Activated T-cell treated with anti-CD3 and anti-CD28 coated beads, Interleukin-2, amount 50 U/mL, for 48 hours (primary cell): ENCODE measurements at places on chromosomes 3 and 15.
A peak's percentile ranks its signal among the peaks of the same experiment; 100 is the strongest.

DNA sequence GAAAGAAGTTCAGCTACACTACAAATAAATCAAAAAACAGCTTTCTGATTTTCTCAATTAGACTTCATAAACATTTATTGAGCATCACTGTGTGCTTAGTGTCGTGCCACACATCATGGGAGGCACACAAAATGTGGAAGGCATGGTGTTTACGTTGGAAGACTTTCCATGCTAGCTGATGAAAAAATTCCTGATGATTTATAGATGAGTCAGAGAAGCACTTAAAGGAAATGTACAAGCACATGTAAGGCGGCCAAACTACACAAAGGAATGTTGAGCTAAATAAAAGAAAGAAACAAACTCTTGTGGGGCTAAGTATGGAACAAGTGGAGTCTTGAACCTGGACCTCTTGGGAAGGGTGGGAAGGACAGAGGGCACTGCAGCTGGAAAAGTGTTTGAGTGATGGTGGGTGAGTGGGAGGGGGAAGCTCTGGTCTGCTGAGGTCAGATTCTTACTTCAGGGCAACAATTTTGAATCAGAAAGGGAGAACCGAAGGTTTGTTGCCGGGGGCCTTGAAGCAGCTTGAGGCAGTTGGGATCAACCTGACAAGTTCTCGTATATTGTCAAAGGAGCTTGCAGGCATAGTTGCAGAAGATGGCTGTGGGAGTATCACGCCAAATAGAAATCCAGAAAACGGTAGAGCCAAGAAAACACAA is 66.9 kb downstream of the FOXB1 start:
- DNase-seq: no peak

DNA sequence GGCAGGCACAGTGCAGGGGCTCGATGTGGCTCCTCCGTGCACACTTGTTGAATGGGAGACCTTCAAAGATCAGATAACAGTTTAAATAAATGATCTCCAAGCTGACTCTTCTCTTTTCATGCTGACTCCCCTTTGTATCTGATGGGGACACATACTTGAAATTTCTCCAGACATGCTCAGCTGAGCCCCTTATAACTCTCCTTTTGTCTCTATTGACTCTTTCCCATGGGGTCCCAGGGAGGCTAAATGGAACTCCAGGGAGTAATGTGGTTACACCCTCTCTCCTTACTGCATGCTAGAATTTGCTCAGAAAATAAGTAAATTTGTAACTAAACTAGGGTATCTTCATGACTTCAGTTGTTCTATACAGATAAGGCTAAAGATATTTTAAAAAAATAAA is 48.2 kb upstream of the TM4SF4 start:
- DNase-seq: no peak

DNA sequence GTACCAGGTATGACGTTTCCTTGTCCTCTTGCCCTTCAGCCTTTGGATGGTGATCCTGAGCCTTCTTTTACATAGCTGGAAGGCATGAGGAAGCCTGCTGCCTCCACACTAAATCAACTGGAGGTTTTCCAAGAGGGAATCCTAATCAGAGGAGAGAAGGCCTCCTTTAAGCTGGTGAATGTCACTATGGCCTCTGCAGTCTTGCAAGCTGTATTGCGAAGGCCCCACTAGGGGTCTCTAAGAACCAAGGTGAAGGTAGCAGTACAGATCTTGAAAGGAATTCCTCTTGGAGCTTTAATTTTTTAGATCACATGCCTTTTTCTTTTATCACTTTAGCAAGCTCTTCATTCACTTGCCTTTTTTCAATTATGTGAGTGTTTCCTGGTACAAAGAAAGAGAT is 119.2 kb downstream of the GHSR start:
- DNase-seq: no peak

DNA sequence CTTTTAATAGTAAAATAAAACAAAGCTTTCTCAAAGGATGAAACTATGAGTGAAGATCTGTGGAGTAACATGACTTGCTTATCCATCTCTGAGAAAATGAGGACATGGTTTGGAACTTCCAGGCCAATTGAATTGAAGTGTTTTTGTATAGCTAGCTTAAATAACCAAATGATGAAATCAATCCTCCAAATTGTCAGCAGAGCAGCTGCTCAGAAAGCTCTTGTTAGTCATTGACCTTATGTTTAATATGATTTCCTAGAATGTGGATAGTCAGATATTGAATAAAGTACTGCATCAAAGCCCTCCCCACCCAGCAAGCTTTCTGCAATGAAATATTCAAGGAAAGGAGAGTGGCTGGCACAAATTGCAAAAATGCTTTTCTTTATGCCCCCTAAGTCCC is 437.2 kb downstream of the MFSD1 start:
- DNase-seq: no peak

GRCh38 chr15:67825881-67826716 is 790 bp downstream of the SKOR1 start:
- DNase-seq: peak; percentile 49

- no peak for DNase-seq
Measured at GRCh38 chr15:70031713-70032112, 66.0 kb downstream of the TLE3 start.

DNA sequence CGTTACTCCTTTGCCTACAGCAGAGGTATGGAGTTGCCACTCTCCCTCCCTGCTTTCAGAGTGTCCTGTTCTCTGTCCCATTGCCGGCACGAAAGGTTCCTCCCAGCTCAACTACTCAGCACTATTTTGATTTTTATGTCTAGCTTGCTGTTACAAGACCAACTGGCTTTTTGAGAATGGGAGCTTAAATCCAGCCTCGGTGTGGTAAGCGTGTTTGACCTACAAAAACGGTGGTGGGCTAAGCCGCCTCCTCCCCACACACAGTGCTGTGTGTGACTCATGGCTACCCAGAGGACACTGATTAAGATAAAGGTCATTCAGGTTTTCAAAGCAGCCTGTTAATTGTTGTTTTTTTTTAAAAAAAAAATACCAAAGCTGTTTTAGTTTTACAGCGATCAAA is 64.5 kb downstream of the LRTM1 start:
- no peak for DNase-seq

DNA sequence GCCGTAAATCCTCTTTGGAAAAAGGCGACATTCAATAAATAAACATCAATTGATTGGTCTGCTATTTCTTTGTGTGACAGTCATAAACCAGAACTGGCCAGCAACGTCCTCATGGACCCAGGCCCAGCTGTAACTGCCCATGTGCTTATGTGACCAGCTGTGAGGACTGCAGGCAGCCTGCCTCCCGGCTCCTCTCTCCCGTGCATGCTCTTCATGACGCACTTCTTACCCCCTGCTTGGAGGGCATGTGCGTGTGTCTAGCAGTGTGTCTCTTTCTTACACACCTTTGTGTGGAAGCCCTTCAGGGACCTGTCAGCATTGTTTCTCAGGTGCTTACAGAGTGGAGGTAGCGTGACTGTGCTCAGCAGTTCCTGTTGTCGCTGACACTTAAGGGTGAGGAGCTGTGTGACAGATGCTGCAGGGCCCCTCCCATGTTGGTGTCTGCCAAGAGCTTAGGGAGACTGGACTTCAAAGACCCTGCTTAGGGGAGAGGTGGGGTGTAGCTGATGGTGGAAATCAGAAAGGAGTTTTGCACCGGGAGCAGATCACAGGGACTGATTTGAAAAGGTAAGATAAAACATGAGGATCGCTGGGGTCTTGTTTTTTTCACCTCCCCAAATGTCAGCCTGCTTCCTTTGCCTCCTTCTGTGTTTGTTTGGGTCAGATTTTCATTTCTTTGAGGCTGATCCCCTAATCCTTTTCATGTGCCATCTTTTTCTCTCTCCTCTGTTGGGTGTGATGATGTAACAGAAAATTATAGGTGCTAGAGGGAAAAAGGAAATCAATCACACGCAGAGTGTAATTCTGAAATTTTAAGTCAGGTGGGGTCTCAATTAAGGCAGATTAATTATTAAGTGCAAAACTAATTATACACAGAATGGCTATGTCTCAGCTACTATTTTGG is 2.1 kb downstream of the PODXL2 start:
- DNase-seq: no peak

GRCh38 chr3:66934041-66934440 is 64.1 kb upstream of the KBTBD8 start:
- DNase-seq: no peak

DNA sequence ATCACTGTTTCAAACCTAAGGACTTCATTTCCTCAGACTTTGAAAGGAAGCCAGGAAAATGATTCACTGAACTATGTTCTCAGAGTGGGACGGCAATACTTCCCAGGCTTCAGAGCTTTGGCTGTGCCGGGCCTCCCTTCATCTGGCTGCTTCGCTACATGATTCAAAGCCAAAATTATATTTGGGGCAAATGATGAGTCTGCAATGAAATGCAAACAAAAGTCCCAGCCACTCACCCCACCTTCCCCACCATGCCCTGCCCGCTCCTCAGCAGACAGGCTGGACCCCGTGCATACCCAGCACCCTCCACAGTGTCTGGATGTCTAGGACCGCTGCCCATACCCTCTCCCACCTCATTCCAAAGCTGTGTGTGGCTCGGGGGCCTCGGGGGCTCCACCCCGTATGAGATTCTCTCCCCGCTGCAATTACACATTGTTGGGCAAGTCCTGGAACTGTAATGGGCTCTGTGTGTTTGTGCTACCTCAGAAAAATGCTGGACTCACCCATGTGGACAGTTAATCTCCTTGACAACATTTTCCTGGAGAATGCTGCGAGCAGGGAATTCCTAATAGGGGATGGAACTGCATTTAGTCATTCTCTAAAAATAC is 32.2 kb downstream of the ATP10A start:
- no peak for DNase-seq

DNA sequence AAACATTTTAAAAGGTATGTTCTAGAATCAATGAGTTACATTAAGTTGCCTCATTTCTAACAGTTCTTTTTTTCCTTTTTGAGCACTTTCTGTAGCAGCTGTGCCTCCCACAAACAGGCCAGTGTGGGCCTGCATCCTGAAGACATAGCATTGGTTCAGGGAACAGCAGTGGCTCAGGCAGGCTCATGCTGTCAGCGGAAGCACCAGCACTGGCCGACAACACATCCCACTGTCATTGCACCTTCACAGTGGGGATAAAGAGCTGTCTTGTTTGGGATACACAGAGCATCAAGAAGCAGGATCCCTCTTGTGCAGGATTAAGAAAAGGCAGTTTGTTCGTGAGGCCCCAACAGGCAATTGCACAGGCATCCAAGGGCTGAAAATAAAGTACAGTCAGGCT is 123.3 kb downstream of the MOBP start:
- DNase-seq: no peak

GRCh38 chr15:64982472-64982871 is 7.2 kb downstream of the SPG21 start:
- no peak for DNase-seq

DNA sequence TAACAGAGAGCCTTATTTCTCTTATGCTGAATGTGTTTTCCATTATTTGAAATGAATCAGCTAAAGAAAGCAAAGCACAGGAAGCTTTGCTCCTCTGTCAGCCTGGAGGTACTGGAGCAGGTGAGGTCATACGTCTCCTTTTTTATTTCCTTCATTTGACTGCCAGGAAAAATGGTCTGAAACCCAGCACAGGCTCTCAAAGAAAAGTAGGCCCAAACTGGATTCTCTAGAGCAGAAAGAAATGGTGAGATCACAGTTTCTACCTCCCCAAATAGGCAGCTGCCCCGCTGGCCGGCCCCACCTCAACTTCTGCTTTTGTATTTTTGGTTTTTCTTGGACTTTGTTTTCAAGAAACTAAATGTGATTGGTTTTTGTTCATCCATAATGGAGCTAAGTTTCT is 95.1 kb downstream of the RPL39L start:
- DNase-seq: no peak

- no peak for DNase-seq
Measured at GRCh38 chr3:148186881-148187280, 510.8 kb upstream of the AGTR1 start.

GRCh38 chr15:75195122-75195765 is 6.4 kb upstream of the C15orf39 start:
- no peak for DNase-seq

- DNase-seq: no peak
Measured at GRCh38 chr3:64894006-64894405, 206.2 kb upstream of the ADAMTS9 start.

DNA sequence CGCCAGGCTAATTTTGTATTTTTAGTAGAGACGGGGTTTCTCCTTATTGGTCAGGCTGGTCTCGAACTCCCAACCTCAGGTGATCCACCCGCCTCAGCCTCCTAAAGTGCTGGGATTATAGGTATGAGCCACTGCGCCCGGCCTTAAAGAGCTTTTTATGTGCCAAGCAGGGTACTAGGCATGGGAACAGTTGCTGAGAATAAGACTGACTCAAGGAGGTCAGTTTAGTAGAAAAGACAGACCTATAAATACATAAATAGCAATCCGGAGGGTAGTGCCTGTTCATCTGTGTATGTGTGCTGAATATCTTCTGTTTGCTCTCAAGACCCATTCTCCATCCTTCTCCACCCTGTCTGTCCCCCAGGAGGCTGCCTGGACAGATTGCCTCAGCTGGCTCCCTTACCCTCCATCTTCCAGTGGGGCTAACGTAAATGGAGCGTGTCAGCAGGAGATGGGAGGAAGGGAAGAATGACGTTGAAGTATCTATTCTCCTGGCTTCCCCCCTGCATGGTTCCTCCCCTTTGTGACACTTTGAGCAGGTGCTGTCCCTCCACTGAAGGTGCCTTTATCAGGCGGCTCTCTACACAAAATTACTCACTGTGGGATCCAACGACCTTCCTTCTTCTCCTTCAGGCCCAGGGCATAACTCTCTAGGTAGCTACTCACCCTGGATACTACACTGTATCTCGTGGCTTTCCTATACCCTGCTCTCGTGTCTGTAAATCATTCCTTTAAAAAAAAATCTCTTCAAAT is 31.1 kb downstream of the FBXO40 start:
- DNase-seq: no peak

GRCh38 chr3:36964817-36965216 is 20.0 kb upstream of the TRANK1 start:
- no peak for DNase-seq

DNA sequence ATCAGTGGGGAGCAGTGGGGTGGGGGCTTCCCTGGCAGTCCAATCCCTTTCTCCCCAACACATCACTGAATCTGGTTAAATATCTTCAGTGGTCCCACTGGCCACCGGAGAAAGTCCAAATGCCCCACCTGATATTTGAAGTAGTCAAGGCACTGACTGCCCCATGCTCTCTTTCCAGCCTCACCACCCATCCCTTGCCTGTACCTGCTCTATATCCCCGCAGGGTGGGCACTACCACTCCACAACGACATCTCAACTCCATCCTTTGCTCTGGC is 101.7 kb downstream of the DAPK2 start:
- no peak for DNase-seq

- peak; percentile 28 for DNase-seq
Measured at GRCh38 chr15:31341496-31342195, 15.0 kb downstream of the KLF13 start.

DNA sequence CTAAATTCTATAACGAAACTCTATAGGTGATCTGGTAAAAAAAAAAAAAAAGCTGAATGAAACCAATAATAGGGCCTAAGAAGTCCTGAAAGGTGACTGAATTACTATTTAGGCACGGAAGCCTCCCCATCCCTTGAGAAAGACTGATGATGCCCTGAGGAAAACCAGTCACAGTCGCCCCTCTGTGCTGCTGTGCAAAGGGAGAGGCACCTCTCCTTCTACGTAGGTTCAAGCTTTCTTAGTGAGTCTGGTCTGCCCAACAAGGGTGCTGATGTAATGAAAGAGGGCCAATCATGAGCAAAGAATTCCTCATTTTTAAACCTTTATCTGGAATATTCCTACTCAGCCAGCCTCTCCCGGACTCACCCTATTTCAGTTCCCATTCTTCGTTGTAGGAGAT is 11.9 kb downstream of the NPHP3 start:
- no peak for DNase-seq
